ENCODE measurements at places on chromosomes 16 and 17. TPM values are rescaled to one million over a fixed set of nuclear protein-coding genes. Genes with fewer than 3 reads are reported as not detected.

The C16orf74 gene
- 17.4 TPM for total RNA-seq

The SPATA32 gene
- under 0.01 TPM for total RNA-seq

The NHLRC4 gene
- total RNA-seq: 1.0 TPM

The LRRC37A gene
- 1.8 TPM for total RNA-seq

The AOC3 gene
- under 0.01 TPM for total RNA-seq

Data from endothelial cell of coronary artery (primary cell).